Stimulated activated CD4-positive, alpha-beta T cell treated with anti-CD3 and anti-CD28 coated beads, Interleukin-1b, Interleukin-23, amount 100 ng/mL, for 24 hours (primary cell): ENCODE measurements at places on chromosomes 16 and 17.

DNA sequence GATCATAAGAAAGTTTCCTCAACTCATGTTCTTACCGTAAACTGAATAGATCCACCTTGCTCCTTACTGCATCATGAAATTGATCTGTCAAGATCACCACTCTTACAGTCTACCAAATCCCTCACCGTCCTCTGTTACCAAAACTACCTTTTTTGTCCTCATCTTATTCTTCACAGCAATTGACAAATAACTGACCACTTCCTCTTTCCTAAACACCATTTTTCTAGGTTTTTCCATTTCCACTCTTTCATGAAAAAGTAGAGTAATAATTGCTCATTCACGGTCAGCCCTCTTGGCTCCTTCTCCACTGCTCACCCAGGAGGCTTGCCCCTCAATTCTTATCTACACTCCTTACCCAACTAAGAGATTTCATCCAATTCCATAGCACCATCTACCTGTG is 44.9 kb downstream of the ABCA5 start:
- DNase-seq: no peak

- no peak for DNase-seq
These were observed 45.4 kb downstream of the BAHCC1 start for GRCh38 chr17:81440511-81441244.

DNA sequence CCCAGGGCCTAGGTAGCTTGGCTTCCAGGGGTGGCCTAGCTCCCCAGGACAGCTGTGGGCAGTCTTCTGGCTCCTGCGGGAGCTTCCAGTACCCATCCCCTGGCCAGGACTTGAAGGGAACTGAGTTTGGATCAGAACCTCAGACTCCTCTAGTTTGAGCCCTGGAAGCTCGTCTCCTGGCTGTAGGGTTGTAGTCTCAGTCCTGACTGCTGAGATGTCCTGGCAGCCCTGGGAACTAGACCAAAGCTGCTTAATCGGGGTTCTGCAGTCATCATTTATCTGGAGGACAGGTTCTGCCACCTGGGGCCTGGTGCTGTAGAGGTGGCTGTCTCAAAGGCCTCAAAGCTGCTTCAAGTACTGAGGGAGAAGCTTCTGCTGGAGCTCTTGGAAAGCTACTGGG is 163.7 kb downstream of the WSCD1 start:
- DNase-seq: no peak

GRCh38 chr17:60158751-60159478 is 9.1 kb downstream of the CA4 start:
- no peak for DNase-seq

DNA sequence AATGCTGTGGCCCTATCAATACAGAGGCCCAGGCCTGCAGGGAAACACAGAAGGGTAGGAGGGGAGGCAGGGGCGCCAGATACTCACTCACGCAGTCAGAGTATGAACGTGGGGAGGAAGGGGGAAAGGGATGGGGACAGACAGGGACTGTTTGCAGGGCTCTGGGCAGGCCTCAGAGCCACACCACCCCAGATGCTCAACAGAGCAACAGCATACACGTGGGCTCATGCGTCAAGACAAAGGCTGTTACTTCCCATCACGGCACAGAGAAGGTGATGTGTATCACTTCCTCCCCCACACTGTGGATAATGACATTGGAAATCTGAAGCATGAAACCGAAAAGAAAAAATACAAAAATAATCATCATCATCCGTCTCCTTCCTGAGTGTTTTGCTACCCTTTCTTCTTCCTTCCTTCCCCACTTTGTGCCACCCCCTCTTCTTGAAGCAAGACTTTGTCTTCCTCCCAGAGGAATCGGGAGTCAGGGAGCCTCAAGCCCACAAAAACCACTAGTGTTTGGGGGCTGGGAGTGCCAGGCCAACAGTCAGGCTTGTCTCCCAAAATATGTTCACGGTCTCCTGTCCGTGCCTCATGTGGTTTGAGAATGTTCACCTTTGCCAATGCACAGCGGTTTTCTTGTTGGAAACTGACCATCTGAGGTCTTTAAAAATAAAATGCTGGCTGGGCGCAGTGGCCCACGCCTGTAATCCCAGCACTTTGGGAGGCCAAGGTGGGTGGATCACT is 20.1 kb downstream of the SLC39A11 start:
- DNase-seq: no peak

- DNase-seq: no peak
These were observed 104.6 kb downstream of the TRIM37 start for GRCh38 chr17:59002126-59002525.

GRCh38 chr16:88382491-88383400 is at the start of gene ZNF469:
ZNF469 (plus strand) TSS chr16:88382959; CDS start chr16:88427471, 44,512 bp downstream.
- DNase-seq: no peak

- DNase-seq: no peak
These were observed 7.3 kb downstream of the SYCE1L start for GRCh38 chr16:77206533-77206932.

- no peak for DNase-seq
These were observed 524.6 kb downstream of the GRIN2A start for GRCh38 chr16:9657641-9658040.

DNA sequence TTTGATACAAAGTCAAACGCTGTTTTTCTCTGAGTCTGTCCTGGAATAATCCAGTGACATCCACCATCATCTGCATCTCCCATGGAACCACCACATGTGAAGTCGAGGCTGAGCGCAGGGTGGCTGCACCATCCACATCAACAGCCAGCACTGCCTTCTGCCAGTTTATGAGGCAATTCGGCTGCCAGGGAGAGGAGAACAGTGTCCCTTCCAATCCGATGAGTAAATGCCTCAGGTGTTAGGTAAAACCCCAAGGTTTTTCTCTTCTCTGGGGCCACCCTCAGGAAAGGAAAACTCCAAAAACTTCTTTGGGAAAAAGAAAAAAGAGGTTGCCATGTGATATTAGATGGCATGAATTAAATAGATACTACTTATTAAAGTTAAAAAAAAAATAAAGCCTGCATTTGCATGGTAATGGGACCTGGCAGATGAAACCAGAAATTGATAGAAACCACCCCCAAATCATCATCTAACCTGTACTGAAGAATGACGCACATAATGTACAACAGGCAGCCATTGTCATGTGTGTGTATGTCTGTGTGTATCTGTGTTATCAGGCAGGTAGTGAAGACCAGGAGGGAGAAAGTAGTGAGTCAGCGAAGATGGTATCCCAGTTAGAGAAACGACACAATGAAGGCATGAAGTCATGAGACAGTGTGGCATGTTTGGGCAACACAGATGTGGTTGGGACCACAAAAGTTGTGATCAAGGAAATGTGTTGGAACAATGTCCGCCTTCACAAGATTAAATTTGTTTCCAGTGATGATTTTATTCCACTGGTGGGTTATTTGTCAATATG is 478.7 kb downstream of the CDH13 start:
- DNase-seq: no peak

DNA sequence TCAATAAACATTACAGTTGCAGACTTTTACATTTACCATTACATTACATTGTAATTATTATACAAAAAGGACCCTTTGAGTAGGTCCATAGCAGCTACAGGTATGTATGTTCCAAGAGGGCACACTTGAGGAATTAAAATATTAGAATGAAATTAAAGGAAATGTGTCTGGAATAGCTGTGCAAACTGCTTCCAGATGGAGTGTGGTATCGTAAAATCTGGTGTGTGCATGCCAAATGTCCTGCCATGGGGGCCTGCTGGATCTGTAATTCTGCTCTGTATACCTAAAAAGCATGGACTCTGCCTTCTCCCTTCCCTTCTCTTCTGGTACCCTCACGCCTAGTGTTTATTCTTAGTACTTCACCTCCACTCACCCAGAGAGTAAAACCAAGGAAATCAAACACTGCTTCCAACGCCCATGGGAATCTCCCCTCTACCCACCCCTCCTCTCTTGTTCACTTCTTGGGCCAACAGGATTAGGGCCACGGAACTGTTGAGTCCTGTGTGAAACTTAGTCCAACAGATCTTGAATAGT is 38.7 kb downstream of the STH start:
- no peak for DNase-seq

- no peak for DNase-seq
These were observed 250.1 kb upstream of the CDH5 start for GRCh38 chr16:66116163-66117002.

- no peak for DNase-seq
These were observed 106.5 kb upstream of the COX10 start for GRCh38 chr17:13962716-13963240.

GRCh38 chr17:65529040-65529633 is 32.3 kb downstream of the AXIN2 start:
- no peak for DNase-seq

DNA sequence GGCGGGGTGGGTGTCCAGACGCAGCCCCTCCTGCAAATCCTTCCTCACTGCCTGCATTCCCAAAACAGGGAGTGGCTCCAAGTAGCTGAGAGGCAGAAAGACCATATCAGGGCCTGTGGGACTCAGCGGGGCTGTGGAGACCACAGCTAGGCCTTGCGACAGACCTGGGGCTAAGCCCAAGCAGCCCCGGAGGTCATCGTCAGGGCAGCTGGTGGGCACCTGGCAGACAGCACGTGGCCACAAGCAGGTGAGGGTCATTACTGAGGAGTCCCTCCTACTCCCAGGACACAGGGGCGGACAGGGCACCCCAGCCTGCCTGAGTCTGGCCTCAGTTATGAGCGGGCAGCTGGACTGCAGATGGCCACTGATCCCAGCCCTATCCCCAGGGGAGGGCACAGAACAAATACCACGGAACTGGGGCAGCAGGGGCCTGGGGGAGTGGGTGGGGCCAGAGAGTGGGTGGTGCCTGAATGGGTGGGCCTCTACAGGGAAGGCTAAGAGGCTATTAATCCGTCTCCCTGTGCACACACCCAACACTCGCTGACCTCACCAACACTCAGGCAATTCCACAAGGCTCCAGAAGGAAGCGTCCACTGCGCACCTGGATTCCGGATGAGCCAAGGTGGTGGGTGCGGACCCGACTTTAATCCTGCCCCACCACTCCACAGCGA is 8.5 kb downstream of the HS3ST6 start:
- DNase-seq: no peak

GRCh38 chr17:12386225-12386624 is 279.5 kb upstream of the MYOCD start:
- no peak for DNase-seq

- no peak for DNase-seq
These were observed 572 bp downstream of the PSMB6 start for GRCh38 chr17:4796552-4796920.

GRCh38 chr17:79132271-79133064 is 57.8 kb downstream of the ENGASE start:
- no peak for DNase-seq

DNA sequence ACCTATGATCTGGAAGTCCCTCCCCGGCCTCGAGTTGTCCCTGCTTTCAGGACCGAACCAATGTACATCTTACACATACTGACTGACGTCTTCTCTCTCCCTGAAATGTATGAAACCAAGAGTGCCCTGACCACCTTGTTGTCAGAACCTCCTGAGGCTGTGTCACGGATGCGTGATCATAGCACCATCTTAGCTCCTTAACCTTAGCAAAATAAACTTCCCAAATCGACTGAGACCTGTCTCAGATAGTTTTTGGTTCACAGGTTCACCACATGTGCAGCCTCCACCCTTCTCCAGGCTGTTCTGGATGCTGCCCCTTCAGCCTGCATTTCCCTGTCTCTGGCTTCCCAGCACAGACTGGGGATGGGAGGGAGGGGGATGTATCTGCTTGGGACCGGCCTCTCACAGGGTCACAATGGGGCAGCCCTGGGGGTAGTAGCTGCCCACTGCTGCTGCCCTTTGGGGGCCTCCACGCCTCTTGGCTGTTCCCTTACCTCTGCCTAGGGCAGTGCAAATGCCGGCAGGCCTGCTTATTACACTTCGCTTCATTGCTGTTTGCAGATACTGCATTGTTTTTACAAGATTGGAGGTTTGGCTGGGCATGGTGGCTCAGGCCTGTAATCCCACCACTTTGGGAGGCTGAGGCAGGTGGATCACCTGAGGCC is 69.8 kb downstream of the NT5M start:
- DNase-seq: no peak

DNA sequence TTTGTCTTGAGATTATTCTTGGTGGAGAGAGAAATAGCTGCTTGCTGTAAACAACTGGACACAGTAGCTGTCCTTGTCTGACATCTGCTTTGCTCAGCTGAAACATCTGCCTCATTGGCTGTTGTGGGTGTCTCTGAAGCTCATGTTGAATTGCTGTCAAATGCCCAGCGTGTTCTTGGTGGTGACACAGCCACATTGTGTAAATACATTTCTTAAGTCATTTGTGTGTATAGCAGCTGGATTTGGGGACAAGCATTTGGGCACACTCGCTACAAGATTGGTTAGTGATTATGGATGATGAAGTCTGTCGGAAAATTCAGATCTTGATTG is 5.3 kb downstream of the FAM234A start:
- DNase-seq: no peak

DNA sequence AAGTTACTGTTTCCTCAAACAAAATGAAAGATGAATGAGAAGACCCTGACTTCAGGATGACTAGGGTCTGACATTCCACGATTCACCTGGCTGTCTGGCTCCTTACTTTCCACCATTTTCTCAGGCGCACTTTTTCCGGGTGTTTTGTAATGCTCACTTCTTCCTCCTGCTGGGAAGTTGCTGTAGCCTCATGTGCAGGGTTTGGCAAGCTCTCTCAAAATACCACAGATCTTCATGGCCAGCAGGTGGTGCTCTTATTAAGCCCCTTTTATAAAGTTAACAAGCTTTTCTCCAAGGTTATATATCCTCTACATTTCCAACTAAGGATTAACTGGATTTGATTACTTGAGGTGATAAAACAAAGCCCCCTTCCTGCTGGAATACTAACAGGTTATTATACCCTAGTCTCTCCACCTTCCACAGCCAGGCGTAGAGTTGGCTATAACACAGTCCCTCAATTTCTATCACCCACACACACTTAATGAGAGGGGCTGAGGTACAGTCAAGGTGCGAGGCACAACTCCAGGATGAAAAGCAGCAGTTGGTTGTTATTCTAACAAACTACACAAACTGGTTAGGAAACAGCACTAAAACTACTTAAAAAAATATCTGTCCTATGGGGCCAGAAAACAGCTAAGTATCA is 45.4 kb downstream of the STH start:
- DNase-seq: peak; percentile 15

GRCh38 chr16:51149251-51149661 is 1.8 kb downstream of the SALL1 start:
- no peak for DNase-seq

DNA sequence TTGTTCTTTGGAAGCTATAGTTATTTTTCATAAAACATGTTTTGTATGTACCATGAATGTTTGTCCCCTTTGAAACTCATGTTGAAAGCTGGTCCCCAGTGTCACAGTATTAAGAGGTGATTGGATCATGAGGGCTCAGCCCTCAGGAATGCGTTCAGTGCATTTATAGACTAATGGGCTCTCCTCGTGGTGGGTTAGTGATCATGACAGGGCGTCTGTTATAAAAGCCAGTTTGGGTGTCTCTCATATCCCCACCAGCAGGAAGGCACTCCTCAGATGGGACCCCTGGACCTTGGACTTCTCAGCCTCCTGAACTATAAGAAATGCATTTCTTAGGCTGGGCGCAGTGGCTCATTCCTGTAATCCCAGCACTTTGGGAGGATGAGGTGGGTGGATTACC is 10.4 kb downstream of the BANP start:
- no peak for DNase-seq
